Foreskin melanocyte (primary cell): ENCODE measurements at places on chromosomes 13 and 19.

DNA sequence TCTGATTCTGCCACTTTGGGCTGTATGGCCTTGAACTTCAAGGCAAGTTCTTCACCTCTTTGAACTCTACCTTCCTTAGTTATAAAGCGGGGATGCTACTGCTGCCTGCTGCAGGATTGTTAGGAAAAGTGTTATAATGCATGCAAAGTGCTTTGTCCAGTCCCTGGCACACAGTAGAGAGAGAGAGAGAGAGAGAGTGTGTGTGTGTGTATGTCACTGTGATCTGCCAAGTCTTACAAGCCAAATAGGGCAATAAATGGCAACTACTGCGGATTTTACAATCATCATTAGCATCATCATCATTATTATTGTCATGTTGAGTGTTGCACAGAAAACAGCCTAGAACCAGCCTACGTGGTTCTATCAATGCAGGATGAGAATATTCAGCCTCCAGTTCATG lies 136.1 kb downstream of the ZDHHC20 start:
- no peak for DNase-seq

DNA sequence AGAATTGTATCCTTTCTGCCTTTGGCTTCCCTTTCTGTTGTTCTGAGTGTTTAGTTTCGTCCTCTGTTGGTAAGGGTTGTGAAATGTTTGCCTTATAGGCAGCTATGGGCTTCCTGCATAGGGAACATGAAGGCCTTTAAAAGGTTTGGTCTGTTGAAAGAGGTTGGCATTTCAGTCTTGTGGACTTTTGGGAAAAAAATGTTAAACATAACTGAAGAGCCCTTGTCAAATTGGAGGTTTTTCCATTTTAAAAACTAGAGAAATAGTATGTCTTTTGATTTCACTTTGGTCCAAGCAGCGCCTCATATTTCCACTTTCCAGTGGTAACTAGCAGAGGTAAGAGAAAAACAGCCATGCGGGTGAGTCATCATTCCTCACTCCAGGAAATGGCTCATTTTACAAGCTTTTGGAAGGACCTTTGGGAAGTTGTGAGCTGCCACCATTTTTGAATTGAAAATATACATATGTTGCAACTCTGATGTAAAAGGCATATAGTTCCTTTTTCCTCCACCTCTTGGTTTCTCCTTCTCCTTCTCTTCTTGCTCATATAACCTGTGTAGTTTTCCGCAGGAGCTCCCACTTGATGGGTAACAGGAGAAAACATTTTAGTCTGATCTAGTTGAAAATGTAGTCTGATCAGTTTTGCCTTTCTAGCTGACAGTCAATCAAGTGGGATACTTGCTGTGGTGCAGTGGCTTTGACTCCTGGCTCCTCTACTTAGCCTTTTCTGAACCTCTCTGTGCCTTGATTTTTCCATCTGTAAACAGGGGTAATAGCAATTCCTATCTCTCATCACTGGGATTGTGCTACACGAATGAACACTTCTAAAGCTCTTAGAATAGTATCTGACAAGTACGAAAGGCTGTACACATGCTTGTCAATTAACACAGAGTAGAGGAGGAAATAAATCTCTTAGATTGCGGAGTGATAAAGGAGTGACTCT lies 23.0 kb downstream of the GPC6 start:
- DNase-seq, result no peak

GRCh38 chr19:9914001-9914314 lies 22.4 kb downstream of the OLFM2 start:
- no peak for DNase-seq

- DNase-seq, result no peak
Observed at GRCh38 chr19:1299801-1300200, 14.1 kb downstream of the EFNA2 start.

DNA sequence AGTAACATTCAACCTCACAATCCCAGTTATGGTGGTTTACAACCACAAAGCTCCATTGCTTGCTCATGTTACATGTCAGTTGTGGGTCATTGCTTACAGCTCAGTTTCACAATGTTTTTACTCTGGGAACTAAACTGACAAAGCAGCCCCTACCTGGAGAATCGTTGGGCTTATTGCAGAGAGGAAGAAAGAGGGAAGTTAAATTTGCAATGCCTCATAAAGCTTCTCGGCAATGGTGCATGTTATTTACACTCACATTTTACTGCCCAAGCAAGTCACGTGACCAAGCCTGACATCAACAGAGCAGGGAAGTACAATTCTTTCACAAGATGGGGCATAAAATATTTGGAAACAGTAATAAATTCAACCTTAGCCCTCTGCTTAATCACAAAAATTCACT lies 441.6 kb downstream of the TDRD3 start:
- no peak for DNase-seq

DNA sequence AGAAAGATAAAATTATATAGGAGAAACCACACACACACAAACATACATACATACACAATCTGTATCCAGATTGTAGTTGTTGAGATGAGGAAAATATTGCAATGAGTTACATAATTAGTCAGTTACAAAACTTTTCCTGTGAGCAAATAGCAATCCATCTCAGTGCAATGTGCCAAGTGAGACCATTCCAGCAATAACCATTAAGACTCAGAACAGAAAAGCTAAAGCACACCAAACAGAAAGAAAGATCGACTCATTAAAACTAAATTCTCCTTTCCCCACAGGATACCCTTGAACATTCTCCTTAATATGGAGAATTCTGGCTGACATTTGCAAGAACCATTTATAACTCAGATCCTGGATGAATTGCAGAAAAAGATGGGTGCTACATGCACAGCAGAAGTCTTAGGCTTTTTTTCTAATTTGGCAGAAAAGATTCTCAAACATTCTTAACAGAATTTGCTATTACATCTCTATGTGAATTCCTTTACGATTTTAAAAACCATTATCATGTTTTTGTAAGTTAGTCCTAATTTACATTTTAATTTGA lies 1341.2 kb upstream of the SPRY2 start:
- DNase-seq, result no peak

- DNase-seq, result no peak
Observed at GRCh38 chr19:58498316-58499020, 13.3 kb downstream of the SLC27A5 start.

- DNase-seq, result peak; percentile 7
Observed at GRCh38 chr13:28585561-28585960, 73.4 kb upstream of the POMP start.

- no peak for DNase-seq
Observed at GRCh38 chr19:14218620-14219330, 12.8 kb upstream of the ADGRL1 start.

DNA sequence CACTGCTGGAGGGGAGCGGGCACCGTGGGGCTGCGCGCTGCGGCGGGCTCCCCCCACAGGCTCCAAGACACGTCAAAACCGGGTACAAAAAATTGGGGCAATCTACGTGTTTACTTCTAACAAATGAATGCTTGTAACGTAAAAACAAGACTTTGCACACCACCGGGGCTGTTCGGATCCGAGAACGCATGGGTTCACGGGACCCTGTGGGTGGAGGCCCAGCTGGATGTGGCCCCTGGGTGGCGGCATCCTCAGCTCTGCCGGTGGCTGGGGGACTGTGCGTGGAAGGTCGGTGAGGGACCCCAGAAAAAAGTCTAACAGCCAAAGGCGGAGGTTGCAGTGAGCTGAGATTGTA lies 10.3 kb upstream of the SLC7A10 start:
- no peak for DNase-seq

DNA sequence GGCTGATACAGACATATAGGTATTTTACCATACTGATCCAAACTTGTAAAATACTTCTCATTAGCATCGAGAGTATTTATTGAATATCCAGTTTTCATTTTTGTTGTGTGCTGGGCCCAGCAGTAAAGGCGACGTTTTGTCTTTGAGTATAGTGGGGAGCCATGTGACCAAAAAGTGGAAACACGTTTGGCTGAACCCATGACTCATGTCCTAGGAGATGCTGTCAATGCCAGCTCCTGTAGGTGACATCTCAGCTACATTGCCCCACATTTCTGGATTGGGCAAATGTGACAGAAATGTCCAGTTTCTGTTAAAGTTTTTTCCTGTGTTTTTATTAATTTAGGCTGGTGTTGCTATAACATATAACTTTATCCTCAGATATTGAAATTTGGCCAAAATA lies 26.1 kb upstream of the GTF3A start:
- DNase-seq, result no peak

DNA sequence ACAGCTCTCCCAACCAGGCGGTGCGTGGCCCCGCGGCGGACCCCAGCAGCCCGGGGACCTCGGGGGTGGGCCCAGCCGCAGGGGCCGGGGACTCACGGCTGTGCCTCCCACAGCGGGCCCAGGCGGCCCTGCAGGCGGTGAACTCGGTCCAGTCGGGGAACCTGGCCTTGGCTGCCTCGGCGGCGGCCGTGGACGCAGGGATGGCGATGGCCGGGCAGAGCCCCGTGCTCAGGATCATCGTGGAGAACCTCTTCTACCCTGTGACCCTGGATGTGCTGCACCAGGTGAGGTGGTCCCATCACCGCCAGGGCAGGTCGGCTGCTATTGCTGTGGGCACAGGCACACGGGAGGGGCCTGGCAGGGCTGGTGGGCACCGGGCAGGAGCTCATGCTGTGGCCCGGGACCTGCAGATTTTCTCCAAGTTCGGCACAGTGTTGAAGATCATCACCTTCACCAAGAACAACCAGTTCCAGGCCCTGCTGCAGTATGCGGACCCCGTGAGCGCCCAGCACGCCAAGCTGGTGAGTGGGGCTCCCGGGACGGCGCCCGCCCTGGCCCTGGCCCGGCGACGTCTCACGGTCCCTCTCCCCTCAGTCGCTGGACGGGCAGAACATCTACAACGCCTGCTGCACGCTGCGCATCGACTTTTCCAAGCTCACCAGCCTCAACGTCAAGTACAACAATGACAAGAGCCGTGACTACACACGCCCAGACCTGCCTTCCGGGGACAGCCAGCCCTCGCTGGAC lies 7.3 kb downstream of the PTBP1 start:
- no peak for DNase-seq

- no peak for DNase-seq
Observed at GRCh38 chr13:49357694-49358093, 86.2 kb downstream of the CAB39L start.

GRCh38 chr13:45447050-45447661 lies 17.6 kb upstream of the COG3 start:
- DNase-seq, result peak; percentile 60

GRCh38 chr13:40814803-40815202 lies 25.4 kb downstream of the SLC25A15 start:
- no peak for DNase-seq

- no peak for DNase-seq
Observed at GRCh38 chr13:90055121-90055520, 1292.4 kb upstream of the MIR17HG start.

- DNase-seq, result no peak
Observed at GRCh38 chr13:48511621-48512230, 21.2 kb downstream of the RCBTB2 start.

- no peak for DNase-seq
Observed at GRCh38 chr19:37218592-37218935, 550 bp downstream of the ZNF383 start.

- no peak for DNase-seq
Observed at GRCh38 chr19:48632692-48633147, 4.5 kb downstream of the DBP start.

DNA sequence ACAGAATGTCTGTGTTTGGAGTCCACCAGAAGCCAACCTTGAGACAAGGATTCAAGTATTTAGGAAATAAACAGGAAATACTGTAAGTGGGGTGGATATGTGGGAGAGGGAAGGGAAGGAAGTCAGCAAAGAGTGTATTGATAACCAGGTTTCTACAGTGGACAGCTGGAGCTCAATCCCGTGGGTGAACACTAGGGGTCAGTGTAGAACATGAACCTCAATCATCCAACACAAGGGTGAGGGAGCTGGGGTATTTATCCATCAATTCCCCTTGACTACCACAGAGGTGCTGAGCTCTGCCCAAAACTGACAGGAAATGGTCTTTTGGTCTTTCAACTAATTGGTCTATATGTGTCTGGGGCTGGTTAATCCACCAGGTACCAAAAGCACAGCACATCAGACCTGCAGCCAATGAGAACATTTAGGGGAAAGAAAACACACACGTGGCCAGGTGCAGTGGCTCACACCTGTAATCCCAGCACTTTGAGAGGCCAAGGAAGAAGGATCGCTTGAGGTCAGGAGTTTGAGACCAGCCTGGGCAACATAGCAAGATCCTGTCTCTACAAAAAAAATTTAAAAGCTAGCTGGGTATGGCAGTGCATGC lies 5.6 kb upstream of the SYDE1 start:
- DNase-seq, result no peak

DNA sequence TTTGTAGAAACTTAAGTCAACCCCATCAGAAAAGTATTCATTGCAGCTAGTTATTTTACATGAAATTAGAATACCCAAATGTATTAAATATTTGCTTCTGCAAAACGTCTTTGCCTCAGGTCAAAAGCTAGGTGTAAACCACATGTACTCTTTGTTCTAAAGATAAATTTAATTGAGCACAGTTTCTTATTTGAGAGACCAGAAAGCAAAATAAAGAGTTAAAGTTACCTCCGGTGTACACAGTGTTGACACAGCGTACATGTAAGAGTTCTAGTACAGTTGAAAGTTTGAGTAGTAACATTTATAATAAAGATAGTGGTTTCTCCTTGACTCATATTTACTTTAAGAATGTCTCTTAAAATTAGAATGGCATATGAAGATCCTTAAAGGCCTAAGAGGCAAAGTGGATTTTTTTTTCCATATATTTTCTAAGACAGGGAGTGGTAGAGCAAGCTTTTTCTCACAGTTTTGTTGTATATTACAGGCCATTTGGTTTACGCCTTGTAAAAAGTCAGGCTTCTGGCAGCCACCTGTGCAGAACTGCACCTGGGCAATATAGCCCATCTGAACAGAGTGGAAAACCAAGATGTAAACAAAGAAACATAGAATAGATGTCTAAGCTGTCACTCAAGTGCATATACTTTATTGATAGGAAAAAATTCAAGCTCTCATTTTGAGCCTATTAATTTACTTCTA lies 2.9 kb downstream of the LRCH1 start:
- DNase-seq, result no peak

- no peak for DNase-seq
Observed at GRCh38 chr13:98450026-98450425, 126.9 kb downstream of the STK24 start.

GRCh38 chr19:17737690-17738153 lies 13.6 kb upstream of the FCHO1 start:
- DNase-seq, result no peak

GRCh38 chr13:22432690-22433089 lies 748.1 kb upstream of the SGCG start:
- no peak for DNase-seq

- DNase-seq, result no peak
Observed at GRCh38 chr19:5024282-5024681, 55.4 kb downstream of the KDM4B start.
